H9 (cell line): ENCODE measurements at places on chromosomes 6 and 20.

DNA sequence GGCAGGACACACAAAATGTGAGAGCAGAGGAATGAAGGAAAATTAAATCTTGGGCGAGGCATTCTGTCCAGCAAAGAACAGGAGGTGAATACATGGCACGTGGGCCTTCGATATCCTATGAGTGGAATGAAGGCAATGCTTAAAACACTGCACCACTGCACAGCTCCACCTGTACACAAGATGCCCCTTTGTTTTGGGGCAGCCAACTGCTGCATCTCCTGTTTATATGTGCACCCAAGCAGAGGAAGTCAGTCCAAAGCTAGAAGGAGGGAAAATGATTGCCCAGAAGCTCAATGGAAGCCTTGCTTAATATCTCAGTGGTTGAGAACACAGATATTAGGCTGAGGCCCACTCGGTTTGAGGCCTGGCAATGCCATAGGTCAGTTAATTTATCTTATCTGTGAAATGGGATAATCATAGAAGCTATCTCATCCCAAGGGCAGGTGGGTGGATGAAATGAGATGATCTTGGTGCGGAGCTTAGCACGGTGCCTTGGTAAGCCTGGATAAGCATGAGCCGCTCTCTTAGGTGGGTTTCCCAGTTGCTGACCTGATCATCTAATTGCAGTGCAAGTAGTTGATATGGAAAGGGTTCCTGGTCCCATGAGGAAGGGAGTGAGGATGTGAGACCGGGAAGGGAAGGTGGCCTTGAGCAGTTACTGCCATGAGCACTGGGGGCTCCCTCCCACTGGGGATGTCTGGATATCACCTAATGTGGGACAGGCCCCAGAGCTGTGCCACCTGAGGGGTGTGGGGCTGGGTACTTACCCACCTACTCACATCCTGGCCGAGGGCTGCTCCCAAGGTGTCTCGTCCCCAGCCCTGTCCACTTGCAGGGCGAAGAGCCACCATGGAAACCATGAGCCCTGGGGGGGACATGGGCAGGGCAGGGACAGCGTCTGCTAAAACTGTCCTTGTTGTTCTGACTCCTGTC, 9.9 kb downstream of the BANF2 start:
- no peak for DNase-seq

- DNase-seq = no peak
Measured at GRCh38 chr6:67633058-67633457, 1002.0 kb upstream of the ADGRB3 start.

GRCh38 chr20:48823960-48824498, 3.8 kb downstream of the PREX1 start:
- DNase-seq = no peak

- DNase-seq = no peak
Measured at GRCh38 chr6:119676961-119677360, 327.4 kb upstream of the MAN1A1 start.

DNA sequence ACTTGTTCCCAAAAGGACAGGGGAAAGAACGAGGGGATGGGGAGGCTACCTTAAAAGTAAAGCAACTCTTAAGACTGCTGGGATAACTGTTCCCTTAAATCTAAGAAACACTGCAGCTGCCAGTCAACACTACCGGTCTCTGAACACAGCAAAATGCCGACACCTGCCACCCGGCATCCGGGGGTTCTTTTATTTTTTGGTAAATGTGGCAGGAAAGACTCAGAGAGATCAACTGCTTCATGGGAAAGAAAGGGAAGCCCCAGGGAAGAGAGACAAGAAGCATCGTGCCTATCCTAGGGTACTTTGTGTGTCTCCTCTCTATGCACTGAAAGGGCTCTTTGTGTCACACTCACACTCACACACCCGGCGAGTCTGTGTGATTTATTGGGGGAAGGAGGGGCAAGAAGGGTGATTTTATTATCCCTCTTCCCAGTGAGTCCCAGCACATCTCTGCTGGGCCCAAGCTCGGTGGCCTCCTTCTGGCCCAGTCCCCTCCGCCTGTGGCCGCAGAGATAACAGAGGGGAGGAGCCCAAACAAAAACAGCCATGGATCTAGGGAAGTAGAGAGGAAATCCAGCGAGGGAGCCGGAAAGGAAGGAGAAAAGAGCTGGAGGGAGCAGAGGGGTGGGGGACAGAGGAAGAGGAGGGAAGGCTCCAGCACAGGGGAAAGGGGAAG, 1.4 kb downstream of the FYN start:
- no peak for DNase-seq
